SW 1271 (cell line): ENCODE measurements at places on chromosomes 12 and 14.
A peak's percentile ranks its signal among the peaks of the same experiment; 100 is the strongest.

- DNase-seq: no peak
These were observed 138.1 kb downstream of the TMEM117 start for GRCh38 chr12:43973993-43974392.

DNA sequence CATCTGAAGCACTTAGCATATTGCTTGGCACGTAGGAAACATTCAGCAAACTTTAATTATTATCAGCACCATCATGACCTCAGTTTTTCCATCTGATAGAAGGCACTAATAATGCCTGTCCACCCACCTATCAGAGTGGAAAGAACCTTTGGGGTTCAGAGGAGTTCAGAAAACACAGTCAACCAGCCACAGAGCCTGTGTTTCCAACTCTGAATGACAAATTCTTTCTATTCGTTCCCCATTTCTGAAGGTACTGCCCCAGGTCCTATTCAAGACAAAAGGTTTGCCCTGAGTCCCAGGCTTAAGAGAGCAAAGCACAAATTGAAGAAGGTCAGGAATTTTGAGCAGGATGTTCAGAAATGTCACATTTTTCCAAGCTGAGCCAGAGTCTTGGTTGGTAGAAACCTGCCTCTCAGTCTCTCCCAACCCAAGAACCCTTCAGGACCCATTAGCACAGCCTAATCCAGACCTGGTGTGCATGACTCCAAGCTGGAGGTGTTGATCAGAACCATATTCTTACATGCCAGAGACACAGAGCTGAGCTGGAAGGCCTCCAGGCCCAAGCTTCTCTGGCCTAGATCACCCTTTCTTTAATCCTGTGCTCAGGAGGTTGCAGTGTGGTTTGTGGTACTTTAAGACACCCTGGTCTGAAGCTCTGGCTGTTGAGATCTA, 114.4 kb downstream of the TBX5 start:
- DNase-seq: no peak

DNA sequence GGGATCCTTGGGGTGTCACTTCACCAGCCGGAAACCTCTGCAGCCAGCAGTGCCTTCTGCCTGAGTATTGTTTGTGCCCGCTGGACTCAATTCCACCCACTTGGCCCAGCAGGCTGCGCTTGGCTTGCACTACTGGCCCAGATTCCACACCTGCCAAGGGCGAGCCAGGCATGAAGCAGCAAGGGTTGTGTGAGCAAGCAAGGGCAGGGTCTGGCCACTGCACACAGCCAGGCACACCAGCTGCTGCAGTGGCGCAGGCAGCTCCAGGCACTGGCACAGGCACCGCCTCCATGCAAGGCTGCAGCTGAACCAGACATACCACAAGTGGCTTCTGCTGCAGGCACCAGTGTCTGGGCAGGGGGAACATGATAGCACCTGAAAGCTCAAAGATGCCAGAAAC, 99.5 kb downstream of the NUAK1 start:
- no peak for DNase-seq

- no peak for DNase-seq
These were observed 24.8 kb upstream of the AKAP6 start for GRCh38 chr14:32304296-32304695.

GRCh38 chr14:67837011-67837624, 17.5 kb downstream of the RAD51B start:
- DNase-seq: no peak

- DNase-seq: peak; percentile 66
These were observed 626 bp downstream of the TXNDC16 start for GRCh38 chr14:52551696-52552062.

- no peak for DNase-seq
These were observed 2.7 kb upstream of the ASB8 start for GRCh38 chr12:48160046-48160445.
